ENCODE measurements at places on chromosomes 12 and 14.
A peak's percentile ranks its signal among the peaks of the same experiment; 100 is the strongest.

DNA sequence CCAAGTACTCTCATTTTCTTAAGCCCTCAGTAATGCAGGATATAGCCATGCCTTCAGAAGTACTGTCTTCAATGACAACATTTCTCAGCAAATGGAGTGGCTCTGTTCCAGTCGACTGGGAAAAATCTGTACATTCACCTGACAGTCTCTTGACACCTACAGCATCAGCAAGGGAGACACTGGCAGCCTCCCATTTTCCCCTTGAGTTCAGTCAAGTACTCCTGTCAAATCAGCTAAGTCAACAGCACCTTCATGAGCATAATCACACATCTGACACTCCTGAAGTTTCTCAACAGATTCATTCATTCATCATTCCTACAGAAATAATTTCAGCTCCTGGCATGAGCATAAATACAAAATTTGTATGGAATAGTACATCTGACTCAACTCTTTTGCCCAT, 46.1 kb downstream of the INTS13 start:
- no peak for DNase-seq

- DNase-seq: peak; percentile 85
Measured at GRCh38 chr12:93098077-93098476, 169.0 kb upstream of the EEA1 start.

DNA sequence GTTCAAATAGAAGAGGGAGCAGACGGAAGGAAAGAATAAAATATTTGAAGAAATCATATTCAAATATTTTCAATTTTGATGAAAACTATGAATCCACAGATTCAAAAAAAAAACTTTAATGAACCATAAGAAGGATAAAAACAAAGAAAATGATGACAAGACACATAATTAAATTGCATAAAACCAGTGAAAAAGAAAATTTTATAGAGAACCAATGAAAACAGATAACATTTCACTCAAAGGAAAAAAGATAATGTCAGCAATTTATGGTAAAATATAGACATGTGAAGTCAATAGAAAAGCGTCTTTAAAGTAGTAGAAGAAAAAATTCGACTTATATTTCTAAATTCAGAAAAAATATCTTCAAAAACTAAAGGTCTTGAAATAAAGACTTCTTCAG, 546.5 kb upstream of the ATXN7L3B start:
- no peak for DNase-seq

- no peak for DNase-seq
Measured at GRCh38 chr12:50746431-50746830, 17.5 kb upstream of the ATF1 start.

GRCh38 chr12:85644508-85644907, 191.7 kb downstream of the RASSF9 start:
- DNase-seq: no peak

DNA sequence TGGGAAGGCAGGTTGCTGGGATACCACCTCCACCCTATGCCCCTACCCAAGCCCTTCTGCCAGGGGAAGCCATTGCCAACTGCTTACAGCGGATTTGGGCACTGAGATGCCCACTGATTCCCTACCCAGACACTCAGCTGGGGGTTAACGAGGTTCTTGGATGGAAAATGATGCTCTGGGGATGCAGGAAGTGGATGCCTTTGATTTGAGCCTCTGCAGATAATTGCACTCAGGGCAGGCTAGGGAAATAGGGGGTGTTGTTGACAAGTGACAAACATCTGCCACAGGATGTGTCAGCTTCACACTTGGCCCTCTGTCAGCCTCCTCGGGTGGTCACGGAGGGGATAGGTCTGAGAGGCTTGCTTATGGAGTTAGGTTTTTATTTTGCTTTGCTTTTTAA, 57.4 kb downstream of the RPH3A start:
- DNase-seq: no peak

DNA sequence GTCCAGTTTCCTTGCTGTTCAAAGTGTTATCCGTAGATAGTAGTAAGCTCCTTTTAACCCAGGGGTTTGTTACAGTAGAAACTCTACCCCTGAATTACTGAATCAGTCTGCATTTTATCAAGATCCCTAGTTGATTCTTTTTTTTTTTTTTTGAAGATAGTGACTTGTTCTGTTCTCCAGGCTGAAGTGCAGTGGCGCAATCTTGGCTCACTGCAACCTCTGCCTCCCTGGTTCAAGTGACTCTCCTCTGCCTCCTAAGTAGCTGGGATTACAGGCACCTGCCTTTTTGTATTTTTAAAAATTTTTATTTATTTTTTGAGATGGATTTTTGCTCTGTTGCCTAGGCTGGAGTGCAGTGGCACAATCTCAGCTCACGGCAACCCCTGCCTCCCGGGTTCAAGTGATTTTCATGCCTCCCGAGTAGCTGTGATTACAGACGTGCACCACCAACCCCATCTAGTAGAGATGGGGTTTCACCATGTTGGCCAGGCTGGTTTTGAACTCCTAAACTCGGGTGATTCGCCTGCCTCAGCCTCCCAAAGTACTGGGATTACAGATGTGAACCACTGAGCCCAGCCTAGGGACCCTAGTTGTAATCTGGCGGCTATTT, 10.5 kb downstream of the LARP4 start:
- DNase-seq: no peak

DNA sequence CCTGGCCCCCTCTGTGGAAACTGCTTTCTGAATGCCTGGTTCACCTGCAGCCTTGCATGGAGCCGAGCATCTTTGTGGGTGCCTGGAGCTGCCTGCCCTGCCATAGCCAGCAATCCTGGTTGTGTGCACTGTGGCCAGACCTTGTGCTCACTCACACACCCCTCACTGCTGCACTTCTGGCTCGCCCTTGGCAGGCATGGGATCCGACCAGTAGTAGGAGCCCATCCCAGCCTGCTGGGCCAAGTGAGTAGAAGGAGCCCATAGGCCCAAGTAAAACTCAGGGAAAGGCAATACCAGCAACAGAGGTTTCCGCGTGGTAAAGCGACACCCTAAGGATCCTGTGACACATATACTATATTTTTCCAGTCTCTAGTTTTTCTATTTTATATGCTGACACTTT, 270.0 kb upstream of the NAV3 start:
- no peak for DNase-seq

DNA sequence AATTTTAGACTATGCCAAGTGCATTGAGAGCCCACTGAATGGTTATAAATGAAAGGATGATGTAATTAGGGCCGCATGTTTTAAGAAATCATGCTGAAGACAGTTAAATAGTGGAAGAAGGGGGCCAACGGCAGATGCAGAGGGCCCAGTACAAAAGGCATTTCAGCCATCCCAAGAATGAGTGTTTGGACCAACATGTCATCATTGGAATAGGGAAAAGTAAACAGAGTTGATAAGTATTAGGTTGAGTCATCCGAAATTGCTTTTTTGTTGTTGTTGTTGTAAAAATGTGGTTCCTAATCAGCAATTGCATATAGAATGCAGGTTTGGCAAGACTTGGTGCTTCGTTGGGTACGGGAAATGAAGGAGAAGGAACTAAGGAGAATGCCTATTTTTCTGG, 29.5 kb downstream of the BMP4 start:
- no peak for DNase-seq

GRCh38 chr12:132275110-132275531, 54.3 kb downstream of the GALNT9 start:
- DNase-seq: no peak

GRCh38 chr12:101828463-101829196, 2.1 kb downstream of the GNPTAB start:
- no peak for DNase-seq
